ENCODE measurements at places on chromosomes 5 and 9.

DNA sequence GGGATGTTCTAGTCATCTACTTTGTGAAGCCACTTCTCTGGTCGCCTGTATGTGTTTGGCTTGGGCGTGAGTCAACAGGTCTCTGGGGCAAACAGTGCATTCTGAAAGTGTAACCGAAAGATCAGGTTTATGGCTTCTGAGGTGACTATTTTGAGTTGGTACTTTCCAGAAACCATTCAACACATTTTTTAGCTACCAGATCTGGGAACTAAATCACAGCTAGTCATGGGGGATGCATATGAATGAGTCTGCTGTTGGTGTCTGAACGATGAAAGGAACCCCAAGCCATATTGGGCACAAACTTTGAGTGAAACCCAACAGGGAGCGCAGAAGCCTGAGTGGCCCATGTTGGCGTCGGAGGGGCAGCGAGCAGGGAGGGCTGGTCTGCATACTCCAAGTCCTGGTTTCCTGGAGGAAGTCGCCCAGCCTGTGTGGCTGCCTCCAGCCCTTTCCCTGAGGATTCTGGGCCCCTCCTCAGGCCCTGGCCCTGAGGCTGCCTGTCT lies 35.3 kb downstream of the UBE2QL1 start:
- DNase-seq, result no peak

GRCh38 chr5:160353379-160353778 lies 17.0 kb downstream of the C1QTNF2 start:
- no peak for DNase-seq

- DNase-seq, result peak; percentile 98
These were observed 227.8 kb upstream of the TBCA start for GRCh38 chr5:78003919-78004318.

DNA sequence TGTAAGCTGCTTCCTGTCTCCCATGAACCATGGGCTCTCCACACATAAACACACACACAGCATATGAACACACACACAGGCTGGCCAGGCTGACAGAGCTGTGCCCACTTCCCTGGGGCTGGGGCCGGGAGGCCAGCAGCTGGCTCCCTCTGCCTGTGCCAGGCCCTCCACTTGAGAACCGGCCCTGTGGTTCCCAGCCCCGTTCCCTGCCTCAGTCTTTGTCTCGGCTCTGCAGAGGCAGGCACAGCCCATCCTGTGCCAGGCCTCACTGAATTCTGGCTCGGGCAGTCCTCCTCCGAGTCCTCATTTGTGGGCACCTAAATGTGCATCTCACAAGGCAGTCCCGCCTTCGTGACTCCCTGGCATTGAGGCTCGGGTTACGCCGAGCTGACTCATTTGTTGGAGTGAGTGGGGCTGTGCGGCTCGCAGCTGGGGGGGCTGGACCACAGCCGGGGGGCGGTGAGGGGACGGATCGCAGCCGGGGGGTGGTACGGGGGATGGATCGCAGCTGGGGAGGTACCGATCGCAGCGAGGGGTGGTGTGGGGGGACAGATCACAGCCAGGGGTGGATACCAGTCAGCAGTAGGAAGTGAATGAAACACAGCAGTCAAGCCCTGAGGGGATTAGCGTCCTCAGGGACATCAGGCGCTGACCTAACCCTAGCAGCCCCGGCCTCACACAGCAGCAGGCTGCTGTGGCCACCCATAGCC lies 72.3 kb downstream of the PSMB7 start:
- peak; percentile 73 for DNase-seq

DNA sequence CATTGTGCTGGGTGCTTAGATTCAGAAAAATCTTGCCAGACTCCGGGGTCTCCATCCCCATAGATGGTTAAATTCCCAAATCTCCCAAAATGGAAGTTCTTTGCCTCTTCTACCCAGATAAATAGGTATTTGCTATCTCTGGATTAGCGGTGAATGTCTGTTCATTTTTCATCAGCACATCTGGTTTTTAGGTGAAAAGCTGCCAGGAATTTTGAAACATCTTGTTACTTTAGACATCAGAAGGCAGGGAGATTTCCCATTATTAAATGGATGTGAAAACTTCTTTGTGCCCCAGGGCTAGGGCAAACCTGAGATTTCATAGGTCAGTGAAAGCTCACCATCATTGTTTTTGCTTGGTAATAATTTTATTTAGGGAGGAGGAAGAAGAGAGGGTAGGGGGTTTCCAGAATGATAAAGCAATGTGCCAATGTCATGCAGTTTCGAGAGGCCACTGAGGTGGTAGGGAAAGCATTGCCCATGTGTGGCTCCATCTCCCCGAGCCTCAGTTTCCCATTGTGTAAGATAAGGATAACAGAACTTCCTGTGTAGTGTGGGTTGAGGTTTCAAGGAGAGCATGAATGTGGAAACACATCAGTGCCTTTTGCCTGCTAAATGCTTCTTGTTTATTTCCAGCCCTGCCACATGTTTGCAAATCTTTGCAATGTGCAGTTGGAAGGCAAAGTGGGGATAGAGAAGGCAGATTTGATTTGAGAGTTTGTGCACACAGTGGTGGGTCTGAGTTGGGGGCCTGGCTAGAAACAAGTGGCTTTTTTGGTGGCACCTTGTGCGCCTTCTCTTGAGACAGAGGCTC lies 147.2 kb upstream of the KLF4 start:
- DNase-seq, result peak; percentile 44

GRCh38 chr5:135999406-136000139 lies 29.2 kb upstream of the TGFBI start:
- no peak for DNase-seq

DNA sequence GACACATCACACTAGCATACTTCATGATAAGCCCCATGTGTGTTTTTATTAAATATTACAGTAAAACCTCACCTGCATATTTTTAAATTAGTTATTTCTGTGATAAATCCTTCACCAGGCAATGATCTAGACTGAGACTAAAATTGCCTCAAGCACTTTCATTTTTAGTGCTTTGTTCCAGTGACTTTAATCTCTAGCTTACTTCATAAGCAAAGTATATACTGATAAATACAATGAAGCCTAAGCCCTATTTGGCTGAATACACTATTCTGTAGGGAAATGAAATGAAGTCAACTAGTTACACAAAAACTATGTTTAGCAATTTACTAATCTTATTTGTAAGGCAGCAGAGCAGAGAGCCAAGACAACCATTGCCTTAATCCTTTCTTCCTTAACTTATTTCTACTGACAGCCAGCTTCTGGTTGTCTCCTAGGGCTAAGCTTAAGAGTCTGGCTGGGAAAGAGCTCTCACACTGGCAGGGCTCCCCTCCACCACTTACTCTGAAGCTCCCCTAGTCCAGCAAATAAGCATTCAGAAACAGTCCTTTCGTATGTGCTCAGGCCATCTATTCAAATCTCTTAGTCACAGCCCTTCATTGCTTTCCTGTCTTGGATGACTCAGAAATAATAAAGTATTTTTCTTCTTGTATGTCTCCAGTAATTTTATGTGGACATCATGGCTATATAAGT lies 31.4 kb upstream of the MTAP start:
- DNase-seq, result no peak

DNA sequence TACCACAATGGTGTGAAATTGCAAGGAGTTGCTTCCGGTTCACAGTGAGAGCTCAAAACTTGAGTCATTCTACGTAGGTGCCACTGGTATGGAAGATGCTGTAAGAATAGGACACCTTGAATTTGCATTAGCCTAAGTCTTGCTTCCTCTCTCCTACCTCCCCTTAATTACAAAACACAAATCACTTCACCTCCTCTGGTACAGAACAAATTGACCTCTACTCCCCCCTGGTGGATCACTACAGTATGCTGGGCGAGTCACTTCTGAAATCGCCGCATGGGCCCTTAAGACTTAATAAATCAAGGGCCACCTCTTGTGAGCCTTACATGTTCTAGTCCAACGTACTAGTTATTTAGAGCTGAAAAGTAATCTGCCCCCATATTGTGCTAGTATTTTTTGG lies 145.3 kb upstream of the SMARCA2 start:
- peak; percentile 46 for DNase-seq

DNA sequence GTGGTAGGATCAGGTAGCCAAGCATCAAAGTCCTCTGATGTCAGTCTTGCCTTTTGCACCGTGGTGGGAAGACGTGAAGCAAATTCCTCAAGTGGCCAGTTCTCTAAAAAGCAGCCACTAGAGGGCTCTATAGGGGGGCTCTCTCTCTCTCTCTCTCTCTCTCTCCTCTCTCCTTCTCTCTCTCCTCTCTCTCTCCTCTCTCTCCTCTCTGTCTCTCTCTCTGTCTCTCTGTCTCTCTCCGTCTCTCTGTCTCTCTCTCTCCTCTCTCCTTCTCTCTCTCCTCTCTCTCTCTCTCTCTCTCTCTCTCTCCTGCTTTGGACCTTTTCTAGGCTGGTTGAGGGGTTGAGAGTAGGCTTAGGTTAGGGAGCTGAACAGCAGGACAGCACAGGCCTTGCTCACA lies 13.9 kb upstream of the OSMR start:
- peak; percentile 39 for DNase-seq

GRCh38 chr5:164097749-164098148 lies 592.3 kb downstream of the MAT2B start:
- no peak for DNase-seq

DNA sequence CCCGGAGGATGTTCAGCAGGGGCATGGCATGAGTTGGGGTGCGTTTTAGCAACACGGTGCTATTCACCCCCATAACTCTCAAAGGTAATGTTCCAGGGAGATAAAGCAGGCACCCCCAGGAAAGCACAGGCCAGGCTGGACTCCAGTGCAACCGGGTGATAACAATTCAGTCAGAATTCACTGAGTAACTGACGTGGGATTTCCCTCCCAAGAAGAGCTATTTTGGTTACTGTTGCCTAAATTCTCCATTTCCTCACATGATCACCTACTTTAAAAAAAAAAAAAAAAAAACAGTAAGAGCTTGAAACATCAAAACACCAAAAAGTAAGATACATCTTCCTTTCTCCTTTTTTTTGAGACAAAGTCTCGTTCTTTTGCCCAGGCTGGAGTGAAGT lies 137.6 kb upstream of the WWC1 start:
- no peak for DNase-seq

- DNase-seq, result peak; percentile 86
These were observed 83.5 kb downstream of the PDE4D start for GRCh38 chr5:59810041-59810440.

GRCh38 chr9:90979639-90980038 lies 178.0 kb downstream of the SYK start:
- no peak for DNase-seq

- peak; percentile 97 for DNase-seq
These were observed 417.8 kb downstream of the TMEM161B start for GRCh38 chr5:87850843-87851242.

- no peak for DNase-seq
These were observed 33.5 kb upstream of the ADAM19 start for GRCh38 chr5:157608972-157609565.

DNA sequence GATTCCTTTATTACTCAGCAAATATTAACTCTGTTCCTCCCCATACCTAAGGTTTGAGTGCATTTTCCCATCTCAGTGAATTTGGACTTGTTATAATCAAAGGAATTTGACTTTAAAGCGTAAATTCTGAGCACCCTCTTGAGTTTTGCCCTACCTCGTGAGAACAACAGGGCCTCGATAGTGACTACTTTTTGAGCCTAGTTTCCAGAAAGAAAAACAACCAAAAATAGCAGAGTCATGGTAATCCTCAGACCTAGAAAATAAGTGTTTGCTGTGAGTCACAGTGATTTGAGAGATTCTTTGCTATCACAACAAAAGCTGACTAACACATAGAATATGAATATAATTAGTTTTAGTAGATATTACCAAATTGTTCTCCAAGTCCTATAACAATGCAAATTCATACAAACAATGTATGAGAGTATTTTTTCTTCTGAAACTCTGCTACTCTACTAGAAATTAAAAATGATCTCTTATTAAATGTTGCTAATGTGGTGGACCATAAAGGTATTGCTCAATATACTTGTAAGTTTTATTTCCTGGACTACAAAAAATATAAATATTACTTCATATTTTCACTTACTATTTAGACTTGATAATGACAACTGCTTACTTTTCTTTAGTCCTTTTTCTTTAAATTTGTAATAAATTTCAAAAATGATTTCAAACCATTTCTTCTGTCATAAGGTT lies 759.7 kb downstream of the BRINP1 start:
- DNase-seq, result no peak

- no peak for DNase-seq
These were observed 5.9 kb downstream of the IER5L start for GRCh38 chr9:129171993-129172751.

- DNase-seq, result no peak
These were observed 70.1 kb downstream of the SV2C start for GRCh38 chr5:76153271-76153670.

GRCh38 chr5:38994324-38994927 lies 79.8 kb downstream of the RICTOR start:
- DNase-seq, result no peak

- no peak for DNase-seq
These were observed 155.2 kb upstream of the PHYKPL start for GRCh38 chr5:178387856-178388190.

DNA sequence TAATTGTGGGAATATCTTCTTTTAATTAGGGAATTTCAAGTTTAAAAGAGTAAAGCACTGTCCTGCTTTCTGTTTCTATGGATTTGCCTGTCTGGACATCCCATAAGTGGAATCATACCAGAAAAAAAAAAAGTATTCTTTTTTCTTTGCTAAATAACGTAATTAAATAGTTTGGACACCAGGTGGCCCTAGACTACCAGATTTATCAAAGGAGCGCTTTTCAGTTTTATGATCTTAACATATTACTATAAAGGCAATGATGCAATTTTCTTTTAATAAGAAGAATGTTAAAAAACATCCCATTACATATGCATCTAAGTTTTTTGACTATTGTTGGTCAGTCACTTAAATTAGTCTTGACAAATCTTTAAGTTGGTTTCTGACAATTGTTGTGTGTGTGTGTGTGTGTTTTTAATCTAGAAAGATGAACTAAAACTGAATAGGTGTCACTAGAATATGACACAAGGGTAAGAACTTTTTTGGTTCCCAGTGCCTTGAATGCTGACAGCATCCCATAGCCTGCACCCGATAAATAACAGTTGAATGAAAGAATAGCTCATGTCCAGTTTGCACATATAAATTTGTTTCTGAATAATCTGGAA lies 49.5 kb downstream of the C5orf22 start:
- DNase-seq, result peak; percentile 58

DNA sequence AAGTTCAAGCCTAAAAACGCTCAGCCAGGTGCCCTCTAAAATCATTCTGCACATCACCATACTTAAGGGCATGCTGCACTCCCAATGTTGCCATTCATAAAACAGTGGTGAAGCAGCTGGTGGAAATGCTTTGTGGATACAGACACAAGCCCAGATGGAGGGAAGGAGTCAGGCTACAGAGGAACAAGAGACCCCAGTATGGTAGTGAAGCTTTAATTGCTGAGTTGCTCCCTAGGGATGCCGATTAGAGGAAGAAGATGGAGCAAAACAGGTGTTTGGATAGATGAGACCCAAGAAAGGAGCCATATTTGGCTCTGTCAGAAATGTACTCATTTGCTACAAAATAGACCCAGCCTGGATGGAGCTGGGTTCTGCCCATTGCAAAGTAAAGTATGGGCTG lies 230.5 kb downstream of the NSG2 start:
- peak; percentile 66 for DNase-seq

GRCh38 chr5:117095346-117096332 lies 521.0 kb upstream of the SEMA6A start:
- peak; percentile 93 for DNase-seq

GRCh38 chr9:137502008-137502911 lies 43.1 kb upstream of the NSMF start:
- DNase-seq, result peak; percentile 83

- DNase-seq, result no peak
These were observed 262.4 kb downstream of the SEMA5A start for GRCh38 chr5:9283473-9283872.
